Vagina (tissue), 2 donors: ENCODE measurements at places on chromosomes 7 and 10. TPM values are rescaled to one million over a fixed set of nuclear protein-coding genes. Genes with fewer than 3 reads are reported as not detected.

The EZH2 gene
- total RNA-seq: 7.9 TPM

DNA sequence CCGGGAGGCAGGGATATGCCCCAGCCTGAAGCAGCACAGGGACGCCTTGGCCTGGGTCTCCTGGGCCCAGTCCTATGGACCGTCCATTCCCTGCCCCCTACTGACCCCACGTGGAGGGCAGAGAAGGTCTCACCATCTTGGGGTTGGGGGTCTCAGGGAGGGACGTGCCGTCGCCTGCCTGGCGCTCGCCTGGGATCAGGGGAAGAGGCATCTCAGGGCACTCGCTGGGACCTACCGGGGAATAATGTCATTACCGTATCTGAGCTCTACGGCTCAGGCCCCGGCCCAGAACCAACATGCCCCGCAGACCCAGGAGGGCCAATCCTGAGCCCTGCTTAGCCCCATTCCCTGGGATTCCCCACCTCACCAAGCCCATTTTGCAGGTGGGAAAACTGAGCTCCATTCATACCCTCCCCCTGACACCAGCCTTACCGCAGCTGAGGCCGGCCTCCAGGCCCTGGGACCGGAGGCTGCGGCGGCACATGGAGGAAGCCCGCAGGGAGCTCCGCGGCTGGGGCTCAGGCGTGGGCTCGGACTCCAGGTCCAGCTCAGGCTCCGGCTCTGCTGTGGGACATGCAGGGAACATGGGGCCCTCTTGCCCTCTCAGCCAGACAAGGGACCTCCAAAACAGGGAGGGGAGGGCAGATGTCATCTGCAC is 40.7 kb downstream of the GRID2IP start:
- peaks cover 4% of the 10 kb centered on the region for H3K4me1 ChIP-seq
- no peak for DNase-seq
- H3K27ac ChIP-seq: no peak overlapping the region
- no peaks in the 10 kb centered on the region for H3K36me3 ChIP-seq

DNA sequence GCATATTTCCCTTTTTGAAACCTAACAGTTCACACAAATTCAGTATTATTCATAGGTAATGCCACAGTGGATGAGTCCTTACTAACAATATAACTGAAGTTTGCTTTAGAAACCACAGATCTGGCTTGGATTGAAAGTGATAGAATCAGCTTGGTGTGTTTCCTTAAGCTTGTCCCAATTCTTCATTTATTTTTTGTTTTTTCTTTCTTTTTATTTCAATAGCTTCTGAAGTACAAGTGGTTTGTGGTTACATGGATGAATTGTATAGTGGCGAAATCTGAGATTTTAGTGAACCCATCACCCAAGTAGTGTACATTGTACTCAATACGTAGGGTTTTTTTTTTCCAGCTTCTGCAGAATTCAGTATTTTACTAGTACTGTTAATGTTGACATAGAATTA is 518.2 kb upstream of the SEMA3D start:
- no peaks in the 10 kb centered on the region for H3K36me3 ChIP-seq
- no peak overlapping the region for H3K4me3 ChIP-seq
- no peak overlapping the region for H3K27ac ChIP-seq

DNA sequence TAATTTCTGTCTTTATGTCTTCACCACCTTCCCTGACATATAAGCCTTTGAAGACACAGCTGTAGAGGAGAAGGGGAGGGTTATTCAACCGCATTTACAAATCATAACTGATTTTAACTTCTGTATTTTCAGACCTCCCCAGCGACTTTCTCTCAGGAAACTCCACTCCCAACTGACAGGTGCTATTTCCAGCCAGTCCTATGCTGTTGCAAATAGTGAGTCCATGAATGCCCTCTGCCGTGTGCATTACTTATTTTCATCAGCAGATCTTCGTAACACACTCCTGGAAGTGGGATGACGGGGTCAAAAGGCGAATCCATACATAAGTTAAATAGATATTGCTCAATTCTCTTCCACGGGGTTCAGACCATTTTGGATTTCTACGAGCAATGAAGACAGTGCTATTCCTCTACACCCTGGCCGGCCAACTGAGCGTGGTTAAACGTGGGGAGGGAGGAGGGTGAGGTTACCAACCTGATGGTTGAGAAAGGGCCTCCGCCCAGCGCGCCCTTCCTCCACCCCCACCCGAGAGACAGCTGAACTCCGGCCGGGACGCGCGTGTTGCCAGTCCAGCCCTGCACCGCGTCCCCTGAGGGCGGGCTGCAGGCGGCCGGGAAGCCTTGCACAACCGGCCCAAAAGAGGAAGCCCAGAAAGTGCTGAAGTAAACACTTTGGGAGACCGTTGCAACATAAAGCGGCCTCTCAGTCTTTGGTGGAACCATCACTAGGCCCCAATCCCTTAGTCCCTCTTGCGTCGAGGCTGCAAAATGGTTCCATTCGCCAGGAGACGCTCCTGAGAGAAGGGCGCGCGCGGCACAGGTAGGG is at the start of gene APBB1IP:
TSS of gene APBB1IP (plus strand) at position 705 of the 825 bp plus-strand sequence. CDS start 53,986 bp downstream, outside the sequence.
- DNase-seq: no peak
- H3K4me1 ChIP-seq: no peaks in the 10 kb centered on the region
- H3K27ac ChIP-seq: peak within 1 kb of the TSS; percentile 74
- H3K27me3 ChIP-seq: no peaks in the 10 kb centered on the region

The VIPR2 gene
- total RNA-seq: 11.3 TPM

The KCND2 gene
- 3.7 TPM for total RNA-seq

The CTTNBP2 gene
- 25.0 TPM for total RNA-seq

DNA sequence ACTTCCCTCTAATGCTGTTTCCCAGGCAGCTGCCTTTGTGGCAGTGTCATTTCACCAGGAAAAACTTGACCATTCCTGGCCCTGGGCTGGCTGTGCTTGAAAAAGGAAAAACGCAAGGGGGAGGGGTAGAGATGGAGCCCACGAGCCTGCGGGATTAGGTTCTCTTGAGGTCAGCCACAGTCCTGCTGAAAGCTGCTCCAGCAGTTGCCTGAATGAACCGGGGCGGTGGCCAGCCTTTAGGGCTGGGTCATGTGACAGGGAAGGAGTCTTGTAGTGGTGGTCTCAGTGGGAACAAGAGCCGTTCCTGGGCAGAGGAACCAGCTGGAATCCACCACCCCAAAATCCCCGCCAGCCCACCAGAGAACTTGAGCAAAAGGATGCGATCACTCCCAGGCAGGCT is 51.2 kb upstream of the LRRC4 start:
- no peak overlapping the region for H3K27ac ChIP-seq
- H3K36me3 ChIP-seq: no peaks in the 10 kb centered on the region
- H3K27me3 ChIP-seq: no peaks in the 10 kb centered on the region
- DNase-seq: no peak
- H3K4me3 ChIP-seq: no peak overlapping the region

DNA sequence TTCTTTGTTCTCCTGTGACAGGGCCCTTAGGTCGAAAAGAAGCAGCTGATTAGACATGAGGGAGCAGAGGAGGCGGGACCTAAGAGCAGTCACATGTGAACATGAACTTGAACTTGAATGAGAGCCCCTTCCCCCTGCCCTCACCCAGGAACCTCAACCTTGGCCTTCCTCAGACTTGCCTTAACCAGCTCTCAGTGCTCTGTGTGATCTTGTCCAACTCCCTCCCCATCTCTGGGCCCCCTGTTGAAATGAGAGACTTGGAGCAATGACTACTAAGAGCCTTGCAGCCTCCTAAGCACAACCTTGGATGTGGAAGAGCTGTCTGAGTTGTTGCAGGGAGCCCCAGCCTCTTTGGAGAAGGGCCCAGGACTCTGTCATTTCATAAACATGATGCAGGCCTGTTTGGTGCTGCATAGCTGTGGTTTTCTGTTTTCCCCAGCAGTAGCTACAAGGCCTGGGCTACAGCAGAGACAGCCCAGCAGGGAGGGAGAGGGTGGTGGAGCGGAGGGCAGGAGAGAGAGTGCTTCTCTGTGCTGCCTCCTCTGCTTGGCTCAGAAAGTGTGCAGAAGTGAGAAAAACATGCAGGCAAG is 123.9 kb upstream of the ZMIZ1 start:
- no peak overlapping the region for H3K4me3 ChIP-seq
- peak overlapping the region; percentile 78 for H3K27ac ChIP-seq
- no peaks in the 10 kb centered on the region for H3K36me3 ChIP-seq
- peaks cover 43% of the 10 kb centered on the region for H3K4me1 ChIP-seq

DNA sequence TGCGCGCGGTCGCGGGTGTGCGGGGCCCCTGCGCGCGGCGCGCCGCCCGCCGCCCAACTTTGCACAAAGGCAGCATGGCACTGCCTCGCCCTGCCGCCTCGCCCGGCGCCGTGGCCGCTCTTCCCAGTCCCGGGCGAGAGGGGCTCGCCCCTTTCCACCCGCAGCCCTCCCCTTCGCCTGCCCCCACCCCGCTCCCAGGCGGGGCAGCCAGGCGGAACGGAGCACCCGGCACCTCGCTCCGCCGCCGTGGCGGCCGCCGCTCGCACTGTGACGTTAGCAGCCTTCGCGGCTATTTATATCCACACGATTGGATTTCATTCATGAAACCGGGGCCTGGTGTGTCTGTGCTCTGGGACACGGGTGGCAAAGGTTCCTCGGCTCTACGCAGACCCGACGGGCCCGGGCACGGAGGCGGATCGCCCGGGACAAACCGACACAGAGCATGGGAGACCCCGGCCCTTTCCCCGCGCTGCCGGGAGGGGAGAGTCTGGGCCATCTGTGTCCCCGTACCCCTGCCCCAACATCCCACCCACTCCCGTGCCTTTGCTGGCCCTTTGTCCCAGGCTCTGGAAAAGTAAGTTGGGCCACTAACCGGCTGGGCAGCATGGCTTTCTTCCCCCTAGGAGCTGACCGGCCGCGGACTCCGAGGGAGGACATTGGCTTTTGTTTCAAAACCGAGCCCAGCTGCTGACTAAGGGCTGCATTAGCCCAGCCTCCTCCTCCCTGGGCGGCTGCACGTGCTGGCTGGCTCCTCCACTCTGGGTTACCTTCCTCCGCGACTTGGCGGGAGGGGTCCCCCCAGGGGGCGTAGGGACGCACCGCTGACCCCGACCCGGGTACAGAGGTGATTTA is at the start of gene RHOBTB1:
TSS of gene RHOBTB1 (minus strand) at position 128 of the 852 bp plus-strand sequence. CDS start 32,643 bp downstream, outside the sequence.
- peak within 1 kb of the TSS; percentile 89 for H3K4me3 ChIP-seq
- H3K27ac ChIP-seq: peak within 1 kb of the TSS; percentile 98
- peaks cover 13% of the 10 kb centered on the region for H3K4me1 ChIP-seq
- H3K27me3 ChIP-seq: no peaks in the 10 kb centered on the region
- no peak for DNase-seq

DNA sequence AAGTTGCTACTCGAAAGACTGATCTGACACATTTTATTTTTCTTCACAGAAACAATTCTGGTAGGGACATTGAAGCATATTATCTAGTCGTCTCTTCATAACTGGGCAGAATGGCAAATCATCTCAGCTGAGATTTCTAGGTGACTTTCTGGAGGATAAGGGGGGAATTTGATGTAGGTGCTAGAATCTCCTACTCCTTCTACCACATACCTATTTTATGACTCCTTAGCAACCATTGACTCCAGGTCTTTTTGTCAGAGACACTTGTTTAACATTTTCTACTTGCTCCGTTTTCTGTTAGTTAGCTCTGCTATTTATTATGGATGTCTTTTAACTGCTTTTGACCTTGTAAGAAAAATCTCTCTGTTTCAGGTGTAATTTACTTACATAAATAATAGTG is 380.9 kb upstream of the SEMA3C start:
- H3K4me1 ChIP-seq: peaks cover 14% of the 10 kb centered on the region
- DNase-seq: no peak
- H3K27me3 ChIP-seq: no peaks in the 10 kb centered on the region
- no peak overlapping the region for H3K27ac ChIP-seq
- H3K36me3 ChIP-seq: no peaks in the 10 kb centered on the region
- H3K4me3 ChIP-seq: no peak overlapping the region

The EPHB4 gene
- total RNA-seq: 72.4 TPM

The ENO4 gene
- total RNA-seq: not detected
